Activated CD8-positive, alpha-beta memory T cell treated with anti-CD3 and anti-CD28 coated beads for 4 hours (primary cell): ENCODE measurements at places on chromosomes 5 and 9.

GRCh38 chr9:7298123-7298522 is 501.5 kb downstream of the DMAC1 start:
- no peak for DNase-seq

DNA sequence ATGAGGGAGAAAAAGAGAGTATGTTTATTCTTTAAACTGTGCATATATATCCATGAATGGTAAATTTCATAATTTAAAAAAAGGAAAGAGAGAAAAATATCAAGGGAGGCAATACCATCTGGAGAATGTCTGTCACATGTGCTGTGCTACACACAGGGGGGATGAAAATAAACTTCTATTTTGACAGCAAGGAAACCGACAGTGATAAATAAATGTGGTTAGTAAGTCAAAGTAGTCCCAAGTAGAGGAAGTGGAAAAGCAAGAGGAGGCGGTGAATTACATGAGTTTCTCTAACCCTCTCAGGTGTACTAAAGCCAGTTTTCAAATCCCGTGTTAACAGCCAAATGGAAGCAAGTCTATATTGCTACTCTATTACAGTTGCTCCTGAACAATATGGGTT is 83.3 kb downstream of the ICE1 start:
- no peak for DNase-seq

GRCh38 chr9:2018162-2018643 is 3.1 kb downstream of the SMARCA2 start:
- no peak for DNase-seq

- no peak for DNase-seq
Measured at GRCh38 chr9:112873773-112874405, 16.8 kb downstream of the SLC46A2 start.

GRCh38 chr9:38700695-38701094 is 19.2 kb downstream of the FAM240B start:
- DNase-seq: no peak

DNA sequence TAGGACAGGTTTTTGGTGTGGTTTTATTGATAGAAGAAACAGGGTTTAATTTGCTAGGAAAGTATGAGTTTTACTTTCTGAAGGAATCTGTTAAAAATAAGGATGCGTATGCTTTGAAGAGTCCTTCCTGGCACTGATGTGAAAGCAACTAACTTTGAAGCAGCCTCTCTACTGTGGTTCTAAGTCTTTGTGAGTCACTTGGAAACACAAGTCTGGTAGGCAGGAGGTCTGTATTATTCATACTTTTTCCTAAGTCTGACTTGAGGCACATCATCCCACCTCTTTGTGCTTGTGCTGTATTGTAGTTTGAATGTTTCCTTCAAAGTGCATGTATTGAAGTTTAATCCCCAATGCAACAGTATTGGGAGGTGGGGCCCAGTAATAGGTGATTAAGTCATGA is 129.0 kb downstream of the TAF11L14 start:
- DNase-seq: no peak
